MM.1S (cell line): ENCODE measurements at places on chromosomes 6 and 20.

GRCh38 chr6:32718879-32719278 is 22.3 kb upstream of the HLA-DQA2 start:
- no peak for DNase-seq

DNA sequence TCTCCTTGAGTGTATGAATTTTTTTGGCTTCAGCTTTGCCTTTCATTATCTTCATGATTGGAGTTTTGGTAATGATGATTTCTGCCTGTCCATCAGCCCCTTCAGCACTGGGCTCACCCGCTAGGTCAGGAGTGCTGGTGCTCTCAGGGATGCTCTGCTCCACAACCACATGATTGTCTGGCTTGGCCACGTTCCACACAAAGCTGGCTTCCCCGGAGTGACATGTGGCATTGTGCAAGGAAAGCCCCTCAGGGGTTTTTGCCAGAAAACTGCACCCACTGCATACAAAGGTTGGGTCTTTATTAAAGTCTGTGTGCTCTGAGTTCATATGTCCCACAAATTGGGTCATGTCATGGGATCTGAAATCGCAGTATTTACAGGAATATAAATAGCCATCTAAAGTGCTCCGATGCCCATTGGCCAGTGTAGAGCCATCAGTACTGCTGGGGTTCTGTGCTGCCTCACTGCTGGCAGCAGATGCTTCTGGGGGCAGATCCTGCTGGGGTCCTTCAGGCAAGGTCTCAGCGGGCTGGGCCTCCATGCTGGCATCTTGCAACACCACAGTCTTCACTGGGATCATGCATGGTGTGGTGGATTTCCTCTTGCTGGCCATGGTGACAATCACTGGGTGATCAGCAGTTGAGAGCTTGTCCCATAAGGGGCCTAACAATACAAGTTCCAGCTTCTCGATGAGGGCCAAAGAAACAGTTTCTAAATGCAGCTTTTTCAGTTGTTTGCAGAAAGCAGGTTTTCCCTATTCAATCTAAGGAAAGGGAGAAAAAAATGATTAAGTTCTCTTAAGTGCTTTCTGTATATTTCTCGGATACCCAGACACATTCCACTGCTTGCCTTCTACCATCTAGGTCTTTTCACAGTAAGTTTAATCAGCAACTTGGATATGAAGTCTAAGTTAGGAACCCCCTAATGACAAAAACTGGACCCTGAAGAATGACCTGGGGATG is 67.2 kb downstream of the PLCG1 start:
- DNase-seq: no peak

- no peak for DNase-seq
Observed at GRCh38 chr6:3773678-3774298, 22.3 kb upstream of the PXDC1 start.

- DNase-seq: no peak
Observed at GRCh38 chr6:161135695-161136591, 137.9 kb downstream of the AGPAT4 start.
